ENCODE measurements at places on chromosomes 2 and 18.

- no peak overlapping the region for H3K27ac ChIP-seq
- no peak overlapping the region for H3K4me3 ChIP-seq
- no peak for DNase-seq
- H3K36me3 ChIP-seq = no peaks in the 10 kb centered on the region
Measured at GRCh38 chr2:230472621-230473018, 56.6 kb downstream of the SP100 start.

DNA sequence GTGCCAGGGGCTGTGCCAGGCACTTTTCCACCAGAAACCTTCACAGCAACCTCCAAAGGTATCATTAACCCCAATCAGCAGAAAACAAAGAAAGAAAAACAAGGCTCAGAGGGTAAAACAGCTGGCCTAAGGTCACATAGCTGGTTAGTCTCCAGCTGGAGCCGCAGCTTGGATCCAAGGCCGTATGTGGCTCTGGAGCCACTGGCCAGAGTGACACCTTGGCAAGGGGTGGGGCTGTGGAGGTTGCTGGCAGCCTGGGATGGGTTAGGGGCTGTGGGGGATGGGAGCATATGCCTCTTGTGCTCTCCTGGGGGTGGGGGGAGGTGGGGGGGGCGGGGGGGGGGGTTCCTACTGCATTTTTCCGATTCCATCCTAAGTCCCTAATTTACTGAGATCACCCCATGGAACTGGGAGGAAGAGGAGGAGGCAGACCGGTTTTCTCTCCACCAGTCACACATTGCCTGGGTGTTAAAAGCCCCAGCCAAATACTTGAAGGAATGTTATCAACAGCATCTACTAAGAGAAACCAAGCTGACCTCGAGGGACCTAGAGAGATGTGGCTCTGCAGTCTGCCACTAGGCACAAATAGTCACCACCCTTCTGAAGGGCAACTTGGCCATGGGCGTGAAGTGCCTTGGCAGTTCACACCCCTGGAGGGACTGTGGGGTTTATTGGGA lies 8.0 kb downstream of the HAAO start:
- no peak overlapping the region for H3K27ac ChIP-seq
- H3K27me3 ChIP-seq = no peaks in the 10 kb centered on the region
- no peak overlapping the region for H3K4me3 ChIP-seq
- peaks cover 9% of the 10 kb centered on the region for H3K4me1 ChIP-seq
- peak; percentile 91 for DNase-seq

DNA sequence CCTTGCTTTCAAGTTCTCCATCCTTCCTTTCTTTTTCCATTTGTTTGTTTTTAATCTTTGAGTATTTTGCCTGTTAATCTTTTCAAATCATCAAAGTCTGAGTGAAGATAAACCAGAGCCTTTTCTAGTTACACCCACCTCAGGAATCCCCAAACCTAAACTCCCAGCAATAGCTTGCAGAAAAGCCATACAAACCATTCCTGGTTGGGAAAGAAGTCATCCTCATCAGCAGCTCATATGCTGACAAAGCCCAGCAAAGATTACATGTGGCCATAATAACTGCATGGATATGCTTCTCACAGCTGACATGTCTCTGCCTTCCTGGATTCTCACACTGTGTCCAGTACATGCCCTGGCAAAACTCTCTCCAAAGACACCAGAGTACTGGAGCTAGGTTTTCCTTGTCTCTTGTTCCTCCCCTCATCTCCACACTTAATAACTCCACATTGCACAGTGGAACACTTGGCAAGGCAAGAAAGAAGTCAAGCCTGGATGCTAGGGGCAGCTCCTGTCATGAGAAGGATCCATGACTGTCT lies 126.4 kb upstream of the TLK1 start:
- H3K27me3 ChIP-seq = no peaks in the 10 kb centered on the region
- no peak overlapping the region for H3K4me3 ChIP-seq

- H3K27ac ChIP-seq = no peak overlapping the region
- DNase-seq = no peak
- H3K27me3 ChIP-seq = no peaks in the 10 kb centered on the region
- H3K4me1 ChIP-seq = no peaks in the 10 kb centered on the region
- no peak overlapping the region for H3K4me3 ChIP-seq
- no peaks in the 10 kb centered on the region for H3K36me3 ChIP-seq
Measured at GRCh38 chr18:78774741-78775141, 204.9 kb upstream of the SALL3 start.

GRCh38 chr2:47012866-47013265 lies 97.3 kb upstream of the MCFD2 start:
- no peaks in the 10 kb centered on the region for H3K36me3 ChIP-seq
- DNase-seq = no peak
- no peaks in the 10 kb centered on the region for H3K27me3 ChIP-seq
- H3K4me1 ChIP-seq = no peaks in the 10 kb centered on the region

- DNase-seq = peak; percentile 81
- H3K27me3 ChIP-seq = no peaks in the 10 kb centered on the region
- no peak overlapping the region for H3K4me3 ChIP-seq
- H3K27ac ChIP-seq = no peak overlapping the region
Measured at GRCh38 chr2:84288293-84288692, 170.8 kb downstream of the SUCLG1 start.

DNA sequence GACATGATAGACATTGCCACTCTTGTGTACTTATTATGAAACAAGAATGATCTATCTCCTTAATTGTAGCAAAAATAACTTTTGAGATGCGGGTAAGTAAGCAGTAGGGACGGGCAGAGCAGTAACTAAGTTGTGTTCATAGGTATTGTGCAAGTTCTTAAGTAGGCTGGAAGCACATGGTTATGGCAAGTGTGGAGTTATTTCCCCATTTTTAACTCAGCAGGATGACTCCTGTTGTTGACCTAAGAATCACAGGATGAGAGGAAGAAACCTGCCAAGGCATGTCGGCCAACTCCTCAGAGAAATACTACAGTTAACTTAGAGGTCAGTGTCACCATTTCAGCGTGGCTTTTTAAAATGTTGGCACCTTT lies 51.1 kb upstream of the FN1 start:
- no peak overlapping the region for H3K27ac ChIP-seq
- H3K4me1 ChIP-seq = no peaks in the 10 kb centered on the region
- H3K27me3 ChIP-seq = no peaks in the 10 kb centered on the region
- no peak for DNase-seq
- no peak overlapping the region for H3K4me3 ChIP-seq
- no peaks in the 10 kb centered on the region for H3K36me3 ChIP-seq

DNA sequence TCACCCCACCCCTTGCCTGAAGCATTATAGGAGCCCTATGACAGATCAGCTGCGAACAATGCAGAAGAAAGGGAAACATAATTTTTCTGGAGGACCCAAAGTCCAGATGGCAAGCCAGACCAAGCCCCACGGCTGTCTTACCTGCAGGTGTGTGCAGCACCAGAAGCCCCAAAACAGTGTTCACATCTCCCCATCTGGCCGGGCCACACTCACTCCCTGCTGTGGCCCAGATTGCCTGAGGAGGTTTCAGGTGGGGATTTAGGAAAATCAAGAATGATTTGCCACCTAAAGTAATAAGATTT lies 11.7 kb upstream of the STK17B start:
- H3K27me3 ChIP-seq = no peaks in the 10 kb centered on the region
- no peak overlapping the region for H3K27ac ChIP-seq
- H3K36me3 ChIP-seq = no peaks in the 10 kb centered on the region
- DNase-seq = no peak

GRCh38 chr2:56580242-56580641 lies 396.5 kb downstream of the CCDC85A start:
- no peak overlapping the region for H3K27ac ChIP-seq
- no peak for DNase-seq
- H3K4me1 ChIP-seq = no peaks in the 10 kb centered on the region
- H3K4me3 ChIP-seq = no peak overlapping the region
- H3K36me3 ChIP-seq = no peaks in the 10 kb centered on the region

DNA sequence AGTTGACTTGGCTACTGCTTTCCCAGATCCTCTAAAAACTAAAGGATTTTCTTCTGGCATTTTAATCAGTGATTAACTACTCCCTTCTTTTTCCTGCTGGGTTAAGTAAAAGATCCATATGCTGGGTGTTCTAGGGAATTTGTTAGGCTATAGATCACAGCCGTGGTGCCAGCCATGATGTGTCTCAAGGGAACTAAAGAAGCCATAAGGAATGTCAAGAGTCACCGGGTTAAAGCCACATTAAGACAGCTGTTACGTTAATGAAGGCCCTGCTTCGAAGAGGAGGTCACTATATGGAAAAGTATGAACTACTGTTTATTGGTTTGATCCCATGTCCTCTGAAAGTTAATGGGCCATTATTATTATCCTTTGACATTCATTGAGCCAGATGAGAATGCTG lies 70.7 kb downstream of the PAX3 start:
- H3K36me3 ChIP-seq = no peaks in the 10 kb centered on the region
- H3K27me3 ChIP-seq = no peaks in the 10 kb centered on the region
- no peak overlapping the region for H3K4me3 ChIP-seq
- no peak for DNase-seq

GRCh38 chr2:196801674-196802261 lies 2.3 kb upstream of the GTF3C3 start:
- no peak overlapping the region for H3K27ac ChIP-seq
- no peaks in the 10 kb centered on the region for H3K4me1 ChIP-seq
- no peak for DNase-seq
- H3K36me3 ChIP-seq = peaks cover under 1% of the 10 kb centered on the region

DNA sequence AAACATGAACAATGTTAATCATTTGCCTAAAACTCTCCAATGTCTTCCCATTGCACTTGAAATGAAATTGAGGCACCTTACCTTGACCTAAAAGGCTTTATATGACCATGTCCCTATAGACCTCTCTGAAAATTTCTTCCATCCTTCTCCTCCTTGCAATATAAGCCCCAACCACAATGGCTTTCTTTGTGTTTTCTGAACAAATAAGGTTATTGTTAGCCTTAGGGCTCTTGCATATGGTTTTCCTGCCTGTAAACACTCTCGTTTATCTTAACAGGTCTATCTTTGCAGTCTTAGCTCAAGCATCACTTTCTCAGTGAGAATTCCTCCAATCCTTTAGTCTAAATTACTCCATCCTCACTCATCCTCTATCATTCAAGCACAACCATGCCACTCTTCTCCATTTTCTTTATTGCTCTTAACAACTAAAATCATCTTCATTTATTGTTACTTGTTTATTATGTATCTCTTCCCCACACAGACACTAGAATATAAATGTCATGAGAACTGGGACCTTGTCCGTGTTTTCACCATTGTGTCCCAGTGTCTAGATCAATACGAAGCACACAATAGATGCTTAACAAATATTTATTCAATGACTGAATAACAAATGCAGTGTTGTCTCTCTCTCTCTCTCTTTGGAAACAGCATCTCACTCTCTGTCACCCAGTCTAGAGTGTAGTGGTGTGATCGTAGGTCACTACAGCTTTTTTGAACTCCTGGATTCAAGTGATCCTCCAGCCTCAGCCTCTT lies 129.3 kb downstream of the RDH14 start:
- no peaks in the 10 kb centered on the region for H3K4me1 ChIP-seq
- no peaks in the 10 kb centered on the region for H3K36me3 ChIP-seq
- no peak overlapping the region for H3K27ac ChIP-seq
- H3K4me3 ChIP-seq = no peak overlapping the region

DNA sequence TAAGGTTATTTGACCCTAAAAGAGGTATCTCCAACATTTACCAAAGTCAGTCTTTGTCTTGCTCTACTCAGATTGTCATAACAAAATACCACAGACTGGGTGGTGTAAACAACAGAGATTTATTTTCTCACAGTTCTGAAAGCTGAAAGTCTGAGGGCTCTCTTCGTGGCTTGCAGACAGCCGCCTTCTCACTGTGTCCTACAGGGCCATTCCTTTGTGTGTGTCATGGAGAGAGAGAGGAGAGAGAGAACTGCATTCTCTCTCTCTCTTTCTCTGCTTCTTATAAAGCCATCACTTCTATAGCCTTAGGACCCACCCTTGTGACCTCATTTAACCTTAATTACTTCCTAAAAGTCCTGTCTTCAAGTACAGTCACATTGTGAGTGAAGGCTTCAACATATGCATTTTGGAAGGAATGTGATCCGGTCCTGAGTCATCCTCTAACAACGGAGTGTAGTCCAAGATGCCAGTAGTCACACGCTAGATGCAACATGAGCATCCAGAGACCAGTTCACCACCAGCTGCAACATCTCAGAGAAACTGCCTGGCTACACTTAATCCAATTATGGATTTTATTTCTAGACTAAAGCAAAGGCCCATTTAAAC lies 130.2 kb downstream of the CD226 start:
- H3K4me1 ChIP-seq = peaks cover 1% of the 10 kb centered on the region
- peak; percentile 19 for DNase-seq
- H3K36me3 ChIP-seq = no peaks in the 10 kb centered on the region
- no peak overlapping the region for H3K4me3 ChIP-seq

GRCh38 chr2:180962727-180963314 lies 17.6 kb upstream of the UBE2E3 start:
- no peak for DNase-seq
- H3K27ac ChIP-seq = no peak overlapping the region
- no peaks in the 10 kb centered on the region for H3K4me1 ChIP-seq

GRCh38 chr2:204669382-204669781 lies 124.1 kb downstream of the PARD3B start:
- H3K4me3 ChIP-seq = no peak overlapping the region
- peaks cover 5% of the 10 kb centered on the region for H3K4me1 ChIP-seq
- H3K27ac ChIP-seq = no peak overlapping the region
- DNase-seq = no peak
- H3K36me3 ChIP-seq = no peaks in the 10 kb centered on the region

DNA sequence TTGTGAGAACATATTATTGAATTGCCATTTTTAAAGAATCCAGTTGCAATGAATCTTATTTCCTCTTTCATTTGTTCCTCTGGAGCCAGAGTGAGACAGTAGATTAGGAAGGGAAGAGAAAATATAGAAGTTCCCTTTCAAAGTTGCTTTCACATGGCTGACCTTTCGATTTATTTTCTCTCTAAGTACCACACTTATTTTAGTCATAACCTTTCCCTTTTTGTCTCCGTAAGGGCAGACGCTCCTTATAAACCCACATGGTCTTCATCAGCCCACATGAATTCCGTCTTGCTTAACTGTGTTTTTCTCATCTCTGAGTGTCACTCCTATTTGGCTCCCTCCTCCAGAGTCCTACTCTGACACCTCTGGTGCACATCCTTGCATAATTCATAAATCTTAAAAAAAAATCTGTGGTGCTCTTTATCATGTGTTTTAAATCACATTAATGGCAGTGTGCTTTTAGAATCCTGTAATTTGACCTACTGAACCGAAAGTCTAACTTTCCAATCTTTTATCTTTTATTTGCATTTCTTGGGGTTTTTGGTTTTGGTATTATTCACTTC lies 38.5 kb upstream of the ZNF396 start:
- H3K36me3 ChIP-seq = no peaks in the 10 kb centered on the region
- no peak overlapping the region for H3K4me3 ChIP-seq
- no peaks in the 10 kb centered on the region for H3K4me1 ChIP-seq
- H3K27ac ChIP-seq = no peak overlapping the region
- H3K27me3 ChIP-seq = no peaks in the 10 kb centered on the region
- DNase-seq = no peak

- H3K36me3 ChIP-seq = no peaks in the 10 kb centered on the region
- no peak overlapping the region for H3K4me3 ChIP-seq
- H3K4me1 ChIP-seq = no peaks in the 10 kb centered on the region
- no peak overlapping the region for H3K27ac ChIP-seq
- H3K27me3 ChIP-seq = no peaks in the 10 kb centered on the region
Measured at GRCh38 chr2:179876266-179876665, 14.9 kb upstream of the ZNF385B start.

GRCh38 chr18:48954886-48955819 lies 4.4 kb upstream of the SMAD7 start:
- peaks cover 13% of the 10 kb centered on the region for H3K4me1 ChIP-seq
- H3K27ac ChIP-seq = no peak overlapping the region
- no peaks in the 10 kb centered on the region for H3K36me3 ChIP-seq
- peak; percentile 80 for DNase-seq

Measured in mesendoderm (in vitro differentiated cells).